ENCODE measurements at places on chromosomes 5 and 9. TPM values are rescaled to one million over a fixed set of nuclear protein-coding genes. Genes with fewer than 3 reads are reported as not detected.

The ACO1 gene
- total RNA-seq, result 36.2 TPM

The C5orf58 gene
- total RNA-seq, result not detected

DNA sequence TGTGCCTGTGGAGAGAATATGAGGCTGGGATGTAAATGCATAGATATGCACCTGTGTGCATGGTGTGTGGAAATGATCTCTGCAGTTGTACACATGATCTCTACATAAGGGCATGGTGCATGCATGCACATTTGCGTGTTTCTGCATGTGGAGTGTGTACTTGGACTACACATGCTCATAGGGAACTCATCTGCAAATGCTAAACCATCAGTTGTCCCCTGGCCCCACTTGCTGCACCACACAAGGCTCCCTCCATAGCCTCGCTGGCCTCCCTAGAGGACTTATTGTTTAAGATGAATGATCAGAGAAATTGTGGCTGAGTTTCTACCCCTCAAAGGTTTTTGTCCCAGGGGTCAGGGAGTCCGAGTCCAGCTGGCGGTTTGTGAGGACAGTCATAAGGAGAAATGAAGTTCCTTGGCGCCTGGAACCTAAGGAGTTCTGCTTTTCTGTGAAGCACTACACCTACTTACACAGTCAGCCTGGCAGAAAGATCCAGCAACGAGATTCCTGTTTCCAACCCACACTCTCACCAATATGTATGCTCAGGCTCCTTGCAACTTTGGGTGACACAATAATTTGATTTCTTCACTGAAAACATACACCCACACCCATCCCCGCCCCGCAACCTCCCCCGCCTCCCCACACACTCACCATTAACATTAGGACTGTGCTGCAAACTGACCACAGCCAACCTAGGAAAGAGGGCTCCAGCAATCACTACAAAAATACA, 79.9 kb upstream of the CPEB4 start:
- H3K4me1 ChIP-seq, result no peaks in the 10 kb centered on the region
- H3K4me3 ChIP-seq, result no peak overlapping the region
- no peaks in the 10 kb centered on the region for H3K27me3 ChIP-seq
- H3K27ac ChIP-seq, result no peak overlapping the region
- no peaks in the 10 kb centered on the region for H3K36me3 ChIP-seq

The CERCAM gene
- 27.0 TPM for total RNA-seq

DNA sequence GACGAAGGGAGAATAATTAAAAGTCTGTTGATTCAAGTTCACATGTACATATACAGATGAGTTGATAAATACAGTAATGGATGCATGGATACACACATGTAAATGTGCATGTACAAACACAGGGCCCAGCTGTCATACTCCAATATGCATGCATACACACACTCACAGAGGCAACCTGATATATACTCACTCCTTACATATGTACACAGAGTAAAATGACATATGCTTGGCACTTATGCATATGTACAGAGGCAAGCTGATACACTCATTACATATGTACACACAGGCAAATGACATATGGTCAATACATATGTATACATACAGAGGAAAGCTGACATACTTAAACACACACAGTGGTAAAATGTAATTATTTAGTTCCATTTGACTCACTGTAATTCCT, 7.2 kb upstream of the TMEFF1 start:
- no peaks in the 10 kb centered on the region for H3K27me3 ChIP-seq
- DNase-seq, result no peak
- H3K4me1 ChIP-seq, result no peaks in the 10 kb centered on the region
- no peak overlapping the region for H3K27ac ChIP-seq
- H3K4me3 ChIP-seq, result no peak overlapping the region

The TEX53 gene
- total RNA-seq, result not detected

The GOLM1 gene
- 69.8 TPM for total RNA-seq

DNA sequence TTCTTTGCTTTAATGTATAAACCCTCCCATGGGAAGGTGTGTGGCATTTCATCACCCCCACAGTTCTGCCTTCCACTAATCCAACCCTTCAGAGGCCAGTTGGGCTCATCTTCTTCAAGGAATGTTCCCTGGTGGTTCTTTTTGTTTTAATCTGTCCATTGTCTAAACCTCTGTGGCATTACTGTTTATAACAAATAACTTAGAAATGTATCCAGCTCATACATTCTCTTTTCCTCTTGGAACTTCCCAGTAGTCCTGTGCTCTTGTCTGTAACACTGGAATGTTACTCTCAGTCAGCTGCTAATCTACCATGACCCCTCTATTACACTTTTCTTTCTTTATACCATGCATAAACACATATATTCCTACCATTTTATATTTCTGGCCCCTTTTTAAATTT, 213.5 kb upstream of the TARS1 start:
- no peak overlapping the region for H3K4me3 ChIP-seq
- no peak overlapping the region for H3K27ac ChIP-seq
- H3K36me3 ChIP-seq, result no peaks in the 10 kb centered on the region

- H3K27ac ChIP-seq, result no peak overlapping the region
- H3K4me1 ChIP-seq, result no peaks in the 10 kb centered on the region
- H3K27me3 ChIP-seq, result no peaks in the 10 kb centered on the region
- no peak overlapping the region for H3K4me3 ChIP-seq
Measured at GRCh38 chr5:113274836-113275414, 159.9 kb downstream of the TSSK1B start.

The RIOK2 gene
- total RNA-seq, result 27.1 TPM

Measured in HCT116 (cell line).